Mesothelial cell of epicardium (in vitro differentiated cells): ENCODE measurements at places on chromosomes 11 and 22.

DNA sequence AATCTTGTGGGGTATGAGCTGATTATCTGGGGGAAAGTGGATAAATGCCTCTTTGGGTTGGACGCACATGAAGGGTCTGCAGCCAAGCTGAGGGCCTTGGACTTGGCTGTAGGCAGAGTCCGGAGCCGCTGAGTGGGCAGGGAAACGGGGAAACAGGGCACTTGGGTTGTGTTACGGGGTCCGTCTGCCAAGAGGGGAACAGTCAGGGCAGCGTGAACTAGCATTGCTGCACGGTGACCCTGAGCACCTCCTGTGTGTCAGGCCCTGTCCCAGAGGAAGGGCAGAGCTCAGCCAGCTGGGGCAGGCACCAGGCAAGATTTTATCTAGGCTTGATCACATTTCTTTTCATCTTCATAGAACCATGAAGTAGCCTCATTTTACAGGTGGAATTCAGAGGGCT, 11.9 kb downstream of the FAM83F start:
- H3K27me3 ChIP-seq = peaks cover 3% of the 10 kb centered on the region
- no peak overlapping the region for H3K4me3 ChIP-seq
- DNase-seq = no peak
- H3K4me1 ChIP-seq = peaks cover 49% of the 10 kb centered on the region
- no peaks in the 10 kb centered on the region for H3K36me3 ChIP-seq

DNA sequence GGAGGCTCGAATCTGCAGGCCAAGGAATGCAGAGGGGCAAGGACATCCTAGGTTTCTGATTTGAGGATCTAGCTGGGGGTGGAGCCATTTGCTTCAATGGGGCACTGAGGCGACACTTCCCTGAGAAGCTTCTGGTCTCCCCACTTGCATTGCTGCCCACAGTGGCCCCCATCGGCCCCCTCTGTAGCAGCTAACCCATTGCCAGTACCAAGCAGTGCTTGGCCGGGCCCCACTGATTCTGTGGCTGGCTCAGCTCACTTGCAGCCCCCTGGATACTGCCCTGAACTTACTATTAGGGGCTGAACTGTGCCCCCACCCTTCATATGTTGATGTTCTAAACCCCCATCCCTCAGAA, 42.9 kb upstream of the SHISAL1 start:
- peaks cover 12% of the 10 kb centered on the region for H3K27me3 ChIP-seq
- no peak overlapping the region for H3K27ac ChIP-seq
- no peak for DNase-seq
- H3K4me3 ChIP-seq = no peak overlapping the region

- H3K4me1 ChIP-seq = no peaks in the 10 kb centered on the region
- no peak overlapping the region for H3K27ac ChIP-seq
- H3K4me3 ChIP-seq = no peak overlapping the region
- DNase-seq = no peak
- peaks cover 6% of the 10 kb centered on the region for H3K36me3 ChIP-seq
- H3K27me3 ChIP-seq = no peaks in the 10 kb centered on the region
Measured at GRCh38 chr11:23406131-23406819, 546.0 kb upstream of the CCDC179 start.

- H3K36me3 ChIP-seq = peaks cover 4% of the 10 kb centered on the region
Measured at GRCh38 chr11:64305691-64306562, 603 bp downstream of the ESRRA start.

DNA sequence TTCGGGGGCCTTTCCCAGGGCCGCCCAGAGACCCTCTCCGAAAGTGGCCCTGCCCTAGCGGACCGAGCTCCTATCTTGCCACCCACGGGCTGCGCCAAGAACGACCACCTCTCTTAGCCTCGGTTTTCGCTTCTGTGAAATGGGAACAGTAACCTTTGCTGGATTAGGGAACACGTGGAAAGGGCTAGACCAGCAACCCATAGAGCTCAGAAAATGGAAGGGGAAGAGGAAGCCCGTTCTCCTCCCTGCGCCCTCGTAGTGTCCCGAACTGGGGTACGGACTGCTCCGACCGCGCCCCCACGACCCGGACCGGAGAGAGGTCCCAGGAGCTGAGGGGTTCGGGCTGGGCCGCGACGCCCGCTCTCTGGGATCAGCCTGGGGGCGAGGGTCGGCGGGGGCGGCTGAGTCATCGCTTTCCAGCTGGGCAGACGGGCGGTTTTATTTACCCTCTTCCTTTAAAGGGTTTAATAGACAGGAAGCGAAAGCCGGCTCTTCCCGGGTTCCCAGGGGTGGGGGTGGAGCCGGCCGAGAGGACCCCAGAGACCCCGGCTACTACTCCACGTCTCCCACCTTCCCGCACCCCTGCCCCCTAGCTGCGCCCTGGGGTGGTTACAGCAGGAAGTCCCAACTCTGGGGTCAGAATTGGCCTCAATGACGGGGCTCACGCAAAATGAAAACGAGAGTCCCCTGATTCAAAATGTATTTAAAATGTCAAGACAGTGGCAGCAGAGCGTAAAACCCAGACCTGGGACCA, 907 bp upstream of the PHLDA2 start:
- H3K27me3 ChIP-seq = peaks cover 66% of the 10 kb centered on the region
- H3K36me3 ChIP-seq = no peaks in the 10 kb centered on the region
- H3K4me3 ChIP-seq = peak overlapping the region; percentile 58
- DNase-seq = no peak

GRCh38 chr22:50476868-50477267, 2.0 kb upstream of the SBF1 start:
- peaks cover 31% of the 10 kb centered on the region for H3K27me3 ChIP-seq
- peaks cover 28% of the 10 kb centered on the region for H3K4me1 ChIP-seq
- H3K4me3 ChIP-seq = peak overlapping the region; percentile 66
- no peak for DNase-seq
- no peaks in the 10 kb centered on the region for H3K36me3 ChIP-seq

GRCh38 chr22:24819911-24820461, 14.0 kb downstream of the SGSM1 start:
- H3K36me3 ChIP-seq = peaks cover 3% of the 10 kb centered on the region
- peaks cover 15% of the 10 kb centered on the region for H3K27me3 ChIP-seq
- H3K4me3 ChIP-seq = no peak overlapping the region
- H3K4me1 ChIP-seq = peaks cover 4% of the 10 kb centered on the region
- no peak overlapping the region for H3K27ac ChIP-seq

GRCh38 chr11:62816557-62816956, 11.3 kb upstream of the NXF1 start:
- peaks cover 26% of the 10 kb centered on the region for H3K36me3 ChIP-seq
- no peaks in the 10 kb centered on the region for H3K27me3 ChIP-seq
- no peak for DNase-seq
- H3K4me3 ChIP-seq = no peak overlapping the region

DNA sequence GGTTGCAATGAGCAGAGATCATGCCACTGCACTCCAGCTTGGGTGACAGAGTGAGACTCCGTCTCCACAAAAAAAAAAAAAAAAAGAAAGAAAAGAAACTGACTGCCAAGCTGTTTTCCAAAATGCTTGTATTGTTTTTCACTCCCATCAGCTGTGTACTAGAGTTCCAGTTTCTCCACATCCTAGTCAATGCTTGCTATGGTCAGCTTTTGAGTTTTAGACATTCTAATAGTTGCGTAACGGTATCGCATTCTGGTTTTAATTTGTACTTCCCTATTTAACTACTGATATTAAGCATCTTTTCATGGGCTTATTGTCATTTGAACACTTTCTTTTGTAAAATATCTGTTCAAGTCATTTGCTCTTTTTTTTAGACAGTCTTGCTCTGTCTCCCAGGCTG, 55.7 kb downstream of the TSPAN18 start:
- H3K36me3 ChIP-seq = no peaks in the 10 kb centered on the region
- no peak for DNase-seq
- H3K4me3 ChIP-seq = no peak overlapping the region
- H3K4me1 ChIP-seq = peaks cover 37% of the 10 kb centered on the region
- no peak overlapping the region for H3K27ac ChIP-seq
- no peaks in the 10 kb centered on the region for H3K27me3 ChIP-seq

DNA sequence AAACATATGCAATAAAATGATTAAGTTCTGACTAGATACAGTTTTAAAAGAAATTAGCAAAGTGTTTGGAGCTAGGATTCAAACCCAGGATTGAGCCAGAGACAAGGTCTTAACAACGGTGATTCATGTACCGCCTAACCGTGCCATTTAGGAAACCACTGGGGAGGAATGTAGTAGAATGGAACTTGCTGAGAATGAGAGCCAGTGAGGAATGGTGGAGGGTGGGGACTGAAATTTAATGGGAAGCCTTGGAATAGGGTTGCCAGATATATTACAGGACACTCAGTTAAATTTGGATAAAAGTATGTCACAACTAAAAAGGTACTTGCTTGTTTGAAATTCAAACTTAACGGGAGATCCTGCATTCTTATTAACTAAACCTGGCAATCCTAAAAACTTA, 30.4 kb upstream of the TMEM86A start:
- peaks cover 7% of the 10 kb centered on the region for H3K27me3 ChIP-seq
- no peak overlapping the region for H3K27ac ChIP-seq
- H3K4me1 ChIP-seq = peaks cover 14% of the 10 kb centered on the region
- no peaks in the 10 kb centered on the region for H3K36me3 ChIP-seq
- H3K4me3 ChIP-seq = no peak overlapping the region

DNA sequence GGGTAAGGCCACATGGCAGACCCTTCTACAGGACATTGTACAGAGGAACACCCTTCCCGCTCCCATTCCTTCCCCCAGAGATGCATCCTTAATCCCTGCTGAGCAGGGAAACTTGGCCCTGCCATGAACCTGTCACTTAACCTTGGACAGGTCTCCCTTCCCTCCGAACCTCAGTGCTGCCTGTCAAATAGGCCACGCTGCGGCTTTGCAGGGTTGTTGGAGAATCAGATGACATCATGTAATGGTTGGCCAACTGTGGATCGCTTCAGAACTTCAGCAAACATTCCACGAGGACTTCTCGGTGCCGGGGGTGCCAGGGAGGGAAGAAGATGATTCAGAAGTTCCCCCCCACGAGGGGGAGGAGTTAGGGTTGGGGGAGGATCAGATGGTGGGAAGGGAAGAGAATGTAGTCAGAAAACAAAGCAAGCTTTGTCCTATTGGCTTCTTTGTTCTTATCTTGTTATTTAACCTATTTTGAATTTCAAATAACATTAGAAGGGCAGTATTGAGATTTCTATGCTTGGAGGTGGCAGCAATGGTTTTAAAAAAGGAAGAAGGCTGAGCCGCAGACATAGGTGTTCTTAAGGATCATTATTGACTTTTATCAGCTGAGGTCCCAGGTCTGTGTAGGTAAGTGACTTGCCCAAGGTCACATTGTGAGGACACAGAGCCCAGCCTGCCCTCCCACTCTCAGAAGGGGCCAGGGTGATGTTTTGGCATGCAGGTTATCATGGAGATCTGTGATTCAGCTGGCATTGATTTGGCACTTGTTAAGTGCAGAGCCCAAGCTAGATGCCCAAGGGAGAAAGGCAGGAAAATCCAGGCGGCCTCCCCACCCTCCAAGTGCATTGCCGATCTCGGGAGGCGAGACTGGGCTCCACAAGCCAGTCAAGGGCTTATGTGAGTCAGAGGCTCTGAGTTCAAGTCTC, 3.1 kb downstream of the CDC42EP1 start:
- peaks cover 7% of the 10 kb centered on the region for H3K36me3 ChIP-seq
- peaks cover 35% of the 10 kb centered on the region for H3K4me1 ChIP-seq
- peak overlapping the region; percentile 93 for H3K27ac ChIP-seq
- H3K4me3 ChIP-seq = peak overlapping the region; percentile 49

GRCh38 chr11:128210148-128210940, 377.0 kb downstream of the ETS1 start:
- H3K27ac ChIP-seq = peak overlapping the region; percentile 70
- H3K4me3 ChIP-seq = no peak overlapping the region
- no peaks in the 10 kb centered on the region for H3K36me3 ChIP-seq

- no peaks in the 10 kb centered on the region for H3K36me3 ChIP-seq
- no peaks in the 10 kb centered on the region for H3K27me3 ChIP-seq
- H3K4me1 ChIP-seq = no peaks in the 10 kb centered on the region
- H3K4me3 ChIP-seq = no peak within 1 kb of the TSS
- no peak within 1 kb of the TSS for H3K27ac ChIP-seq
- no peak for DNase-seq
Measured at GRCh38 chr11:1852877-1853276, at the start of gene LSP1. LSP1 (plus strand) TSS chr11:1853084; CDS start chr11:1853145, 61 bp downstream.

DNA sequence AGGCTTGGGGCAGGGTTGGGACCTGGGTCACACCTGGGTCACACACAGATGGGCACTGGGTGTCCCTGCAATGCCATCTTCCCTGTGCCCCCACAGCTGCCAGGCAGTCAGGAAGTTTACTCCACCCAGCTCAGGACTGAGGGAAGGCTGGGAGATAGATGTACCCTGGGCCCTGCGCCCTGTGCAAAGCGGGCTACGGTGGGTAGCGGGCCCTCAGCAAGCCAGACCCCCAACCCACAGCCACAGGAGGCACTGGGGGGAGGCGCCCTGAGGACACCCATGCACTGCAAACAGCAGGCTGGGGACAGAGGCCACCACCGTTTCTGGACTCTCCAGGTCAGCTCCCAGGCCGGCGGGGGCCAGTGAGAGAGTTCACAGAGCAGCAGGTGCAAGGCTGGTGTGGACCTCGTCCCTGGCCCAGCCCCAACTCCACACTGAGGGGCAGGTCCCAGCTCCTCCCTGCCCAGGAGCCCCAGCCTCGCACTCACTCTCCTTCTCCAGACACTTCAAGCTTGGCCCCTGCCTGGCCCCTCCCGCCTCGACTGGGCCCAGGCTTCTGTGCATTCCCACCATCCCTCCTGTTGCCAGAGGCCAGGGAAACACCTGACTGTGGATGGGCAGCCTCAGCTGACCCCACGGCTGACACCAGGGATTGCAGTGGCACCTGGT, 4.9 kb downstream of the DUSP8 start:
- H3K4me3 ChIP-seq = no peak overlapping the region
- H3K36me3 ChIP-seq = no peaks in the 10 kb centered on the region
- no peaks in the 10 kb centered on the region for H3K4me1 ChIP-seq
- H3K27me3 ChIP-seq = no peaks in the 10 kb centered on the region
- DNase-seq = no peak

- H3K36me3 ChIP-seq = no peaks in the 10 kb centered on the region
- no peak for DNase-seq
- no peak overlapping the region for H3K27ac ChIP-seq
- no peaks in the 10 kb centered on the region for H3K4me1 ChIP-seq
Measured at GRCh38 chr22:30755759-30756124, 61.1 kb downstream of the OSBP2 start.

DNA sequence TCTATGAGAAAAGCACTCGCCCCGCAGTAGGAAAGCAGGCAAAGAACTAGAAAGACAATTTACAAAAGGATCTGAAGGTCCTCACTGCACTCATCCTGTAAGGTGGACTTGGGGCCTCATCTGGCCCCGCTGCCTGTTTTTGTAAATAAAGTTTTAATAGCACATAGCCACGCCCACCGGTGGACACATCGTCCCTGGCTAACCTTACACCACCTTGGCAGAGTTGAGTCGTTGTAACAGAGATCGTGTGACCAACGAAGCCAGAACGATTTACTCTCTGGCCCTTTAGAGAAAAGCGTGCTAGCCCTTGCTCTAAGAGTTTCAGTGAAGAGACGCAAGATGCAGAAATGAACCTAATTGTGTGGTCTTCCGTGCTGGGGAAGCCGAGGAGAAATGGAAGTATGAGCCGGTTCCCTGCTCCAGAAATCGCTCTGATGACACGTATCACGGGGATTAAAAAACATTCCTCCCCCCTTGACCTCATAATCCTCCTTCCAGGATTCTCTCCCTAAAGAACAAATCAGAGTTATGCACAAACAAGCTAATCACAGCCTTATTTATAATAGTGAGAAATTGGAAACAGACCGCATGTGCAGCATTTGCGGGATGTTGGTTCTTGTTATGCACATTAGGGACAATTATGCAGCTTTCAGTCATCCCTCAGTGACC, 80.1 kb downstream of the CDKN1C start:
- H3K4me3 ChIP-seq = no peak overlapping the region
- no peaks in the 10 kb centered on the region for H3K36me3 ChIP-seq
- no peaks in the 10 kb centered on the region for H3K27me3 ChIP-seq
- H3K4me1 ChIP-seq = peaks cover 56% of the 10 kb centered on the region

GRCh38 chr22:48556222-48556621, 1271.5 kb downstream of the BRD1 start:
- H3K36me3 ChIP-seq = no peaks in the 10 kb centered on the region
- no peaks in the 10 kb centered on the region for H3K4me1 ChIP-seq
- no peak overlapping the region for H3K27ac ChIP-seq

- peak overlapping the region; percentile 57 for H3K27ac ChIP-seq
- H3K27me3 ChIP-seq = no peaks in the 10 kb centered on the region
- H3K4me1 ChIP-seq = peaks cover 17% of the 10 kb centered on the region
Measured at GRCh38 chr22:42562279-42562678, 8.5 kb downstream of the SERHL2 start.
